ENCODE measurements at places on chromosomes 7 and 10. TPM values are rescaled to one million over a fixed set of nuclear protein-coding genes. Genes with fewer than 3 reads are reported as not detected.

- no peak for DNase-seq
These were observed 16.5 kb downstream of the DENND11 start for GRCh38 chr7:141685285-141686023.

DNA sequence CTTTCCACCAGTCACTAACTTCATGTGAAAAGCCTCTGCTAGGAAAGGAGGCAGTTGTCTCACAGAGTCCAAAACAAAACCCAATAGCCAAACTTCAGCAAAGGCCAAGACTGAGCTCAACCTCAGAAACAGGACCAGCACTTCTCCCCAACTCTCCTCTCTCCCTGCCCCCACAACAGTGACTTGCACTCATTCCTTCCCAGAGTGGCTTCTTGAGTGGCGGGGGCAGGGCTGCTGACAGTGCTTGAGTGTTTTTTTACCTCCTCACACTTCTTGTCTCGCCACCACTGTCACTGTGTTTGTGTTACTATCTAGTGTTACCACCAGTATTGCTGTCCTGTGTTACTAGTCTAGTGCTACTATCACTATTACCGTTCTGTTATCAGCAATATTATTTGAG, 206.8 kb downstream of the KLF6 start:
- DNase-seq, result no peak

DNA sequence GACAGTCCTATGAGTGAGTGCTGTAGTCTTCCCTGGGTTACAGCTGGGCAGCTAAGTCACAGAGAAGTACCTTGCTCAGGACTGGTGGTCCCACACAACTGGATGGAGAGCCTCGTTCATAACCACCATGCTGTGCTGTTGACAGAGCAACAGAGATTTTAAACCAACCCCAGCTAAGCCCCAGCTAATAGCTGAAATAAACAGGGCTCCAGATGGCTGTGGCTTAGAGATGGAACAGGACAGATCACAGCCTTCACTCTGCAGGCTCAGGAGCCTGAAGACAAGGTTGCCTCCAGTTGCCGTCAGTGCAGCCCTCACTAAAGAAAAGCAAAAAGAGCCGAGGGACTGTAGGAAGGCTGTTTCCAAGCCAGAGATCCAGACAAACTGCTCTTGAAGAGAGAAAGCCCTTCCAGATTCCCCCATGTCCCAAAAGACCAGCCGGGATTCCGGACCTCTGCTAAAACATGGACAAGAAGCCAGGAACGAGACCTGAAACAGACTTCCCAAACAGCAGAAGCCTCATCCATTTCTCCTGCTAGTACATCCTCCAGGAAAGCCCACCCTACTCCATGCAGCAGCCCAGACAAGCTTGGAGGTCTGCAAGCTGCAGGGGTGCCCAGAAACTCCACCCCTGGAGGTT, 4.2 kb downstream of the HTRA1 start:
- DNase-seq, result no peak

- DNase-seq, result no peak
These were observed 74.8 kb downstream of the LMBR1 start for GRCh38 chr7:156818133-156818532.

GRCh38 chr7:4613846-4614548, 68.1 kb upstream of the FOXK1 start:
- no peak for DNase-seq

Gene CTAGE8
- total RNA-seq, result 1.2 TPM

DNA sequence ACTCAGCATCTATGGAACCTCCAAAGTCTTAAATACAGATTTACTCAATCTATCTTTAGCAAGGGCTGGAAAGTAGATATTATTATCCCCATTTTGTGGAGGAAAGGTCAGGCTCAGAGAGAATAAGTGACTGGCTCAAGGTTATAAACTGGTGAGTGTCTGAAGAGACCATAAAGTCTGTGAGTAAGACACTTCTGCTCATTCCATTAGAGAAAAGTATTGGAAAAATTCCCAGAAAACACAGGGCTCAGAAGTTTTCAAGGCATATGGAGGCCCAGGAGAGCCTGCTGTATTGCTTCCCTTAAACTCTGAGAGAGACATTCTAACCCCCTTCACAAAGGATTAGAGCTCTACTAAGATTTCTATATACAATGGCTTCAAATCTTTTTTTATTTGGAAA, 134.8 kb downstream of the PCDH15 start:
- DNase-seq, result peak; percentile 24

DNA sequence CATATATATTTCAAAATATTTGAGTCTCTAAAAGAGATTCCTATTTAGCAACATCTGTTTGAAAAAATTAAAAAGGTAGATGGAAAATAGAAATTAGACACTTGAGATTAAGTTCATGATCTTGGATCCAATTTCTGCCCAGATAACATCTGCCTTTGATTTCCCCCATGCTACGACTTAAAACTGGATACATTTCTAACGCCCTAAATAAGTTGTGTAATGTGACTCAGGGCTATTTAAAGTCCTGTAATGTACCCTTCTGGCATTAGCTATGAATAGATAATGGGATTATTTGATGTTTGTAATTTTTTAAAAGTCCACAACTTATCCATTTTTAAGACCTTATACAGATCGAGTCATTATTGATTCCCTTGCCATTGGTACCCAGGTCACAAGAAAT, 23.4 kb downstream of the CFAP43 start:
- DNase-seq, result no peak

DNA sequence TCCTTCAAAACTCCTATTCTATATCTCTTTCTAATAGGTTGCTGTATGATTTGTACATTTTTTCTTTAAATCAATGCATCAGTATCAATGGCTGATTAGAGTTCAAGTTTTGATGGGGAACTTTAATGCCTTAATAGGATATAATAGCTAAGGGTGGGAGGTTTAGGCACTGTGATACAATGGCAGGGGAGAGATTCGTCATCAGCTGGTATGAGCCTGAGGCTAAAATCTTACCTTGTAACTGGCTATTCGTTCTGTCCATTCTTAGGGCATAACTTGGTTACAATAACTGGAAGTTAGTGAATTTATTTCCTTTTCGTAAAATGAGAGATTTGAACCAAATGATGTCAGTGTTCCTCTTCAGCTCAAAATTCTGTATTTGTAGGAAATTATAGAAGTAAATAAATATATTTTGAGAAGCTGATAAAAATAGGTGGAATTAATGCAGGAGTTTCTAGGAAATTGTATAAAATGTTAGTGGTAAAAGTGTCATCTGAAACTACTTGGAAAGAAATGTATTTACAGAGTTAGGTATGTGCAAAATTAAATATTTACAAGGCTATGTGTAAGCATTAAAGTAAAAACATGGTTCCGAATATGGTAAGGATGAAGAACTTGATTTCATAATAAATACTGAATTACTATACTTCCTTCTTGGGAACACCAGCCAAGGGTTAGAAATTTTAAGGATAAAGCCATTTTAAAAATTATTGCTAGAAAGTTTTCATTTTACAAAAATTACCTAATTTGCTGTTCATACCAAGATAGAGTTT, 27.5 kb upstream of the NAMPT start:
- DNase-seq, result peak; percentile 85

GRCh38 chr10:131825150-131825848, 75.5 kb upstream of the PPP2R2D start:
- no peak for DNase-seq

- DNase-seq, result no peak
These were observed 41.6 kb downstream of the TCERG1L start for GRCh38 chr10:131269776-131270460.

GRCh38 chr7:52009181-52009580, 692.6 kb upstream of the COBL start:
- DNase-seq, result no peak

Gene CDNF
- 1.2 TPM for total RNA-seq

Gene DENND2A
- total RNA-seq, result 8.9 TPM

- no peak for DNase-seq
These were observed 170.8 kb downstream of the VPS50 start for GRCh38 chr7:93402944-93403343.

Gene ANAPC16
- total RNA-seq, result 23.9 TPM

Gene LAMB4
- total RNA-seq, result not detected

- peak; percentile 28 for DNase-seq
These were observed at the start of gene CTTNBP2 for GRCh38 chr7:117873310-117874190. CTTNBP2 (minus strand) TSS chr7:117873441; CDS start chr7:117873415, 26 bp downstream.

DNA sequence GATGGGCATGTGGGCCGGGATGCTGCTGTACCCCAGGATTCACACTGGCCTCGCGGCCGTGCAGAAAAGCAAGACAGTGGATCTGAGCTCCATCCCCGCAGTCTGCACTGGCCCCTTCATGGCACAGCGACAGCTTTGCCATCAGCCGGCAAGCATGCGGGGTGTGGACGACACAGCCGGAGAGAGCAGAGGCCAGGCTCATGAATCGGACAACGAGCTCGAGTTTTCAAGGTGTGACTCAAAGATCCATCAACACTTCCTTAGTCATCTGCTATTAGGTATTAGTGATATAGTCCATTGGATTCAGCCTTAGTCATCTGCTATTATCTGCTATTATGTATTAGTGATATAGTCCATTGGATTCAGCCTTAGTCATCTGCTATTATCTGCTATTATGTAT, 254.7 kb downstream of the KLF6 start:
- DNase-seq, result peak; percentile 59

DNA sequence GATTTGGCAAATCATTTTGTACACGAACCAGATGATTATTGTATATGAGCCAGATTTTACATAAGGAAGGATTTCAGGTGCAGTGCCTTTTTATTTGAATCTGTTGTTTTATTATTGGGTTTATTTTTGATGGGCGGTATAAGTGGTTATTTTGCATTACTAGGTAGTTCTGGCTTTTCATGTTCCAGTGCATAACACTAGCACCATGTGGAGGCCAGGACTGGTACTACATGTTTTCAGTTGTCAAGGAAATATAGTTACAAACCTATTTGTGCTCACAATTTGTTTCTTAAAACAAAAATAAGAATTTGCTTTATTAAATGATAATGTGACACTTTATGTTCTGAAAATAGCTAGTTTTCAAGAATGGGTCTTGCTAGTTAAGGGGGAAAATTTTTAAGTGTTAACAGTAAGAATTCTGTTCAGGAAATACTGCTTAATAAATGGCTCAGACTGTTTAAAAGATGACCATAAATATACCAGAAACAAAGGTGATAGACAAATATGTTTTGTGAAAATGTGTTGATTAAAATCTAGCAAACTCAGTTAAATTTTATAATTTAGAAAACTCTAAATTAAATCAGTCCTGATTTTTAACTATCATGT, 7.1 kb upstream of the SEMA3E start:
- DNase-seq, result peak; percentile 67

Gene RBP3
- not detected for total RNA-seq

Gene SLF2
- total RNA-seq, result 19.5 TPM

GRCh38 chr7:102129636-102130370, 156.9 kb upstream of the SH2B2 start:
- no peak for DNase-seq

Gene CALD1
- 22.1 TPM for total RNA-seq

DNA sequence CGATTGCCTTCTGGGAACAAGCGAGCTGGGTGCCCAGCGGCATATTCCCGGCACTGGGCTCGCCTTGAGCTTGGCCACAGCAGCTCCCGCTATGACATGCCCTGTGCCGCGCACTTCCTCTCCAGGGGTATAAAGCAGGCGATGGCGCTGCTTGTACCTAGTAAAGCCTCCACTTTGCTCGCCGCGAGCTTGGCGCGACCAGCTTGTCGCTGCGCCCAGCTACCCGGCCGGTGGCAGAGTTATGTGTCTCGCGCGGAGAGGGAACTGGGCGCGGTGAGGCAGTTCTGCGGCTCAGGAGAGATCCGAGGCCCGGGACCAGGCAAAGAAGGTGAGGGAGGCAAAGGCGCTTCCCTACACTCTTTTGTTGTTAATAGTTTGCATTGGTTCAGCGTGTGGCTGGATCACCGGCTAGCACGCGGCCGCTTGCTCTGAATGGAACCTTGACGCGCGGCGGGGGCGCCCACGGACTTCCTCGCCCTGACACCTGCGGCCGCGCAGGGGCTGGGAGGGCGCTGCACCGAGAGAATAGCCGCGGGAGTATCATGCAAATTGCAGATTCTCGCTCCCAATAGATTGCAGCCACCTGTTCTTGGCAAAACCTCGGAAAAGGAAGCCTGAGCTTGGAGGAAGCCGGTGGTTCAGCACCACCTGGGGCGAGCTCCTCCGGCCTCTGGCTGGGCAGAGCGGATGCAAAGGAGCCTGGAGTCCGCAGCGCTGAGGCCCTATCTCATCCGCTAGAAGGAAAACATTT, 3.0 kb upstream of the BUB3 start:
- no peak for DNase-seq

DNA sequence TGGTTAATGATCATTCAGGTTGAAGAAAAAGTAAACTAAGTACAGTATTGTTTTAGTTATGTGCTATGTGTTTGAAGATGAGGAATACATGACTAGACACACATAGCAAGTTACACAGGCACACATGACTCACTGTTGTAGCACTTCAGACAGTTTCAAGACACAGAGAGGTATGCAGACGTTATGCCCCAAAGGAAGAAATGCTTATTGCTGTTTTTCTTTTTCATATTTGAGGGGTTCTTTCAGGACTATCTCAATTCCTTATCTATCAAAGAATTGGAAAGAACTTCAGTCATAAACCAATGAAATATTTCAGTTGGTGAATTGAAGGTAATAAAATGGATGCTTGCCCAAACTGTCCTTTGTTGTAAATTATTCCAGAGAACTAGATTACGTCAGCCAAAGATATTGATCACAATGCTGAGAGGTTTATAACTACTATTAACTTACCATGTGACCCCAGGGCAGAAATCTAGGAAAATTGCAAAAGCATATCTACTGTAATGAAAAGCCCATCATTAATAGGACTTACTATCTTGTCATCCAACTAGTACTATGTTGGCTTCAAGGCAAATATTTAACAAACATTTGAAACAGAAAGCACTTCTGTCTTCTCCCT, 61.2 kb upstream of the CAPZA2 start:
- peak; percentile 73 for DNase-seq
